GM23248 (cell line): ENCODE measurements at places on chromosomes 3 and 15.

GRCh38 chr3:138314751-138315150, 14.9 kb downstream of the NME9 start:
- peak; percentile 65 for DNase-seq

- no peak for DNase-seq
Measured at GRCh38 chr3:85180-85579, 111.4 kb upstream of the CHL1 start.

DNA sequence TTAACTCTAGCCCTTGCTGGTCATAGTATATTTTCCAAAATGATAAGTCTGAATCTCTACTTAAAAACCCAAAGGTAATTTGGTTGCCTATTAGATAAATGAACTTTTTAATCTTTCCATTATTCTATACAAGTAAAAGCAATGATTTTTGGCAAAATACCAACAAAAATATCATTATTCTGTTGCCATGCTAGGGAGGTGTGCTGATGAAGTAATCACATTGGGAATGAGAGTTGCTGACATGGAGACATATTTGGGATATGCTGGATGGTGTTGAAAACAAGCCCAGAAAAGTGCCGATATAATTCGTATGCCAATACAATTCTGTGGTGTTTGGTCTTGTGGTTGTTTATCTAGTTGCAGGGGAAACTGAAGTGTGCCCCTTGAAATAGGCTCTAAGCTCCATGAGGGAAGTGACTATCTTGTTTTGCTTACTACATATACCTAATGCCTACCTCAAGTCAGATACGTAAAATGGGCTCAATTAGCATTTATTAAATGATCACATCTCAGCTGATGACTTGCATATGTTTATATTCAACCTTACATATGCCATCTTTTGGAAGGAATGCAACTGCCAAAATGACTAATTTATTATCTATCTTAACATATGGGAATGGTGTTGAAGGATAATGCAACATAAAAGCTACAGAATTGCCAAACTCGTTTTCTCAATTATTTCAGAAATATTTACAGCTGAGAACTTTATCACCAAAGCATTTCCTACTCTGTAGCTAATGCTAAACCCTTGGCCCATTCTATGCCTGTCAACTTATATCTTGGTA, 5.8 kb downstream of the TOPBP1 start:
- no peak for DNase-seq

- no peak for DNase-seq
Measured at GRCh38 chr3:108394563-108394962, 98.2 kb downstream of the HHLA2 start.

- DNase-seq = peak; percentile 10
Measured at GRCh38 chr3:70561796-70562195, 249.4 kb upstream of the MDFIC2 start.

- DNase-seq = no peak
Measured at GRCh38 chr15:78018445-78018844, 59.1 kb downstream of the TBC1D2B start.

- DNase-seq = no peak
Measured at GRCh38 chr3:23653647-23654525, 151.9 kb upstream of the UBE2E1 start.

DNA sequence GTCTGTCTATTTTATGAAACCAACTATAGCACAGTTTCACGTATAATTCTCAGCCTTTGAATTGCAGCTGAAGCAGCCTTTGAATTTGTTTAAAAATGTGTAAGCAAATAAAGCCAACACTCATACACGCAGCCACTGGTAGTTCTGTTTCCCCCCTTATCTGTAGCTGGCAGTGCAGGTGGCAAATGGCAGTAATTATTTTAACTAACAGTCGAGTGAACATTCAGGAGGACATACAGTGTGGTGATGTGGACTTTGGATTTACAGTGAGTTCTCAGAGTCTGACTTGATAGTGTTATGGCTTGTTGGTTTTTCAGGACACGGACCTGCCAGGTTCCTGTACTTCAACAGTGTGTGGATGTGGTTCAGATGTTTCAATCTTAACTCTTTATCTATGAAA, 64.0 kb upstream of the SKOR1 start:
- no peak for DNase-seq

GRCh38 chr3:39255503-39256325, 24.1 kb downstream of the CX3CR1 start:
- no peak for DNase-seq

DNA sequence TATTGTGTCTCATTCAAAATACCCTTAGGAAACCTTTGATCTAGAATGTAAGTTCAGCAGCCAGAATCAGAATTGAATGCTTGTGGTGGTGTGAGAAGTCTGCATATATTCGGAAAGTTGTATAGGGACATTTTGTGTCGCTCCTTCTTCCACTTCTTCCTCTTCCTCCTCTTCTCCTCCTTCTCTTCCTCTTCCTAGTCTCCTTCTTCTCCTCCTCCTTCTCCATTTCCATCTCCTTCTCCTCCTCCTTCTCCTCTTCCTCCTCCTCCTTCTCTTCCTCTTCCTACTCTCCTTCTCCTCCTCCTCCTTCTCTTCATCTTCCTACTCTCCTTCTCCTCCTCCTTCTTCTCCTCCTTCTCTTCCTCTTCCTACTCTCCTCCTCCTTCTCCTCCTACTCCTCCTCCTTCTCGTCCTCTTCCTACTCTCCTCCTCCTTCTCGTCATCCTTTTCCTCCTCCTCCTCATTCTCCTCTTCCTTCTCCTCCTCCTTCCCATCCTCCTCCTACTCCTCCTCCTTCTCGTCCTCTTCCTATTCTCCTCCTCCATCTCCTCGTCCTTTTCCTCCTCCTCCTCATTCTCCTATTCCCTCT, 749.3 kb upstream of the GOLIM4 start:
- no peak for DNase-seq

DNA sequence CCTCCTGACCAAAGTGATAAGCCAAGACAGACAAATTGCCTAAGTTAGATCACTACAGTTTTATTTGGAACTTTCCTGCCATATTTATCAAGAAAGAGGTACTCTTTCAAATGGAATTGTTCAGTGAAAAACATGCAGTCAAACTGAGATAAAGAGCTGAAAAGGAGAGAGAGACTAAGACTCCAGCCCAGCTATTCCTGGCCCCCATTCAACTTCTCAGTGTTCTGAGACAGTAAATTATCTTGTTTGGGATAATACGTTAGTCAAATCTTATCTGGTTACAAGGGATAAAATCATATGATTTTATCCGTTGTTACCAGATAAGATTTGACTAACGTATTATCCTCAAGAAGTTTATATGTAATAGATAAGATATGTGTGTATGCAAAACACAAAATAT, 67.6 kb upstream of the CMC1 start:
- DNase-seq = no peak

DNA sequence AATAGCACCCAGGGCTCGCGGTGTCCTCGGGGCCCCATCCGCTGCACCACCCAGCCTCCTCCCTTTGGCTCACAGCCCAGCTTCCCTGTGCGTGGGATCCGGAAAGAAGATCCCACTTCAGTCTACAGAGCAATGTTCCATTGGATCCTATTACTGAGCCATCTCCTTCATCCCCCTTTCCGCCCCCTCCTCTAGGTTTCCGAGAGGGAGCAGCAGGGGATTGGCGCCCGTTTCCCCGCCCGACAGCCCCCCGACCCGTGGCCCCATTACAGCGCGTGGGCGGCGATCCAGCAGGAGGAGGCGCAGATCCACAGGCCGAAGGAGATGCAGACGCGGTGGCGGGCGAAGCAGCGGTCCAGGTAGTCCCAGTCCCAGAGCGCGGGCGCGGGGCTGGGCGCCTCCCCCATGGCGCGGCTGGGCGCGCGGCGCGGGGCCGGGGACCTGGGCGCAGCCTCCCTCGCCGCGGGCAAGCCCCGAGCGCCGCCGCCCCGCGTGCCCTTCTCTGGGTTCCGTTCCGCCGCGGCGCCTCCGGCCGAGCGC, 340 bp downstream of the TMEM44 start:
- DNase-seq = peak; percentile 66

DNA sequence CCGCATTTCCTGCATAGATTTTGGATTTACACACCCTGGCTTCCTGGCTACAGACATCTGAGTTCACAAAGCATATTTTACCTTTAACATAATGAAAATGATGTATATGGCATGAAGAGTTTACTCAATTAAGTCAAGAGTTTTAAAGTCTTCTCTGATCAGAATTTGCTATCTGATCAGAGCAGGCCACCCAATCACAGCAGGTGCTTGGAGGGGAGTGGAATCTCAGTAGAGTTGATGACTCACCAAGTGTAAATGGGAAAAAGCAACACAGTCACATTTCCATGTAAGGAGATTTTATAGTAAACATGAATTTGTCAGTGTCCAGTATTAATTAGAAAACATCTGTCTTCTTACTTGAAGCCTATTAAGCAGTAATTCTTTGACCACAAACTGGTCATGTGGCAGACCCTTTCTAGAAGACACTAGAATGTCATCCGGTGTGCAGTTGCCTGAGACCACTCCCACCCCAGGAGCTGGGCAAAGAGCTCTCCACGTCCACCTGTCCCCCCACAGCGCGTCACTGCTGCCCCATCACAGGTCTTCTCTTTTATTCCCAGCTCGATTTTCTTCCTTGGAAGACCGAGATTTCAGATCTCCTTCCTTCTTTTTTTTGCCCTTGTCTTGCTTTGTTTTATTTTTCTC, 10.8 kb downstream of the MESD start:
- DNase-seq = peak; percentile 45

DNA sequence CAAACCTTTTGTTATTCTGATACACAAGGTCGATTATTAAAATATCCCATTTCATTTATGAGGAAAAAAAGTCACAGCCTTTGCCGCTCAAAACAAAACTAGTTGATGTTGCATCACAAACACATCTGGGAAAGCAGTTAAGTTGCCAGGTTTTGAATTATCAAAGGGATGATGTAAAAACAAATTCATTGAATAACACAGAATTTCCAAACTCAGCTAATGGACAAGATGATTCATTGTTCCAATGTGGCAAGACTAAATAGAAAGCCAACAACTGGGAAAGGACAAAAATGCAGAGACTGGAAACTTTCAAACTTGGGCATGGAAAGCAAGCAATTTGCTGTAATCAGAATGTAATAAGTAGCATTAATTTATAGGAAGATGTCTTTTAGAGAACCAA, 610.0 kb upstream of the ZNF385D start:
- DNase-seq = peak; percentile 80

- peak; percentile 91 for DNase-seq
Measured at GRCh38 chr3:149553781-149554451, 79.4 kb downstream of the TM4SF4 start.

DNA sequence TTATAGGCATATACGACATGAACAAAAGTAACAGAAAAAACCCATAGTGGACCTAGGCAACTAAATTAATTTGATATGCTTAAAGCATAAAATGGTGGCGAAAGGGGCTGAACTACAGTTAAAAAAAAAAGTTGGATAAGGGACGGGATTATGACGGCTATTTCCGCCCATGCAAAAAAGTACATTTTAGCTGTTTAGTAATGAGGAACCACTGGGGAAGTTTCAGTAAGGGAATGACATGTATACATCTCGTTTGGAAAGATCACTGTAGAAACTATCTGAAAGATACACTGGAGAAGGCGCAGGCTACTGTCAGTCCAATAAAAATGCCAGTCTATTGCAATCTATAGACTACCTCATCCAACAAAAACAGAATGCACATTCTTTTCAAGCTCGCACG, 65.6 kb downstream of the ZNF148 start:
- no peak for DNase-seq

- DNase-seq = no peak
Measured at GRCh38 chr3:157056035-157056434, 103.9 kb downstream of the CCNL1 start.

GRCh38 chr3:56935811-56936210, 124.7 kb upstream of the SPATA12 start:
- DNase-seq = no peak

GRCh38 chr3:24686808-24687207, 192.2 kb upstream of the THRB start:
- peak; percentile 85 for DNase-seq

- DNase-seq = no peak
Measured at GRCh38 chr3:143910756-143911155, 60.9 kb upstream of the DIPK2A start.

DNA sequence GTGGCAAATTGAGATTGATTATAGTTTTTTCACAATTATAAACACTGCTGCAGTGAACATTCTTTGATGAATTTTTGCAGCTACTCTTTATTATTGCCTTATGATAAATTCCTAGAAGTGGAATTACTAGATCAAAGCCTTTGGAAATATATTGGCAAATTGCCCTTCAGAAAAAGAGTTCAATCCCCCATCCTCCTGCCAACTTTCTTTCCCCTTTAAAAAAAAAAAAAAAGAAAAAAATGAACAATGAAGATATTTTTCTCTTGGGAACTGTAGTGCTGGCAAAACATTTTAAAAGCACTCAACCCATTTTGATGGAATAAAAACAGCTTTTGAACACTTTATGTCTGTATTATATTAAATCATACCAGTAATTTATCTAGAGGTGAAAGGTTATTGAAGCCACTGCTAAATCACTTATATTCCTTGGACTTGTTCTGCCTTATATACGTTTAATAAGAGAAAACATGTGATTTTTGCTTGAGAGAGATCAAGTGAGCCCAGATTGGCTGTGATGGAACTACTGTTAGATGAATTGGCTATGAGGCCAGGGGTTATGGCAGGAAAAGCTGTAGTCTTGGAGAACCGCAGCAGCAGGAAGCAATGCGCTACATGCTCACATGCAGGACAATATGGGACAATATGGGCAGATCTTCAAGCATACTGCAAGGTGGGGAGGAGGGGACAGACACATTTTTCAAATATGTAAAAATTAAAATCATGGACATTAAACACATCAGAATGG, 212.8 kb upstream of the C2CD4B start:
- no peak for DNase-seq

DNA sequence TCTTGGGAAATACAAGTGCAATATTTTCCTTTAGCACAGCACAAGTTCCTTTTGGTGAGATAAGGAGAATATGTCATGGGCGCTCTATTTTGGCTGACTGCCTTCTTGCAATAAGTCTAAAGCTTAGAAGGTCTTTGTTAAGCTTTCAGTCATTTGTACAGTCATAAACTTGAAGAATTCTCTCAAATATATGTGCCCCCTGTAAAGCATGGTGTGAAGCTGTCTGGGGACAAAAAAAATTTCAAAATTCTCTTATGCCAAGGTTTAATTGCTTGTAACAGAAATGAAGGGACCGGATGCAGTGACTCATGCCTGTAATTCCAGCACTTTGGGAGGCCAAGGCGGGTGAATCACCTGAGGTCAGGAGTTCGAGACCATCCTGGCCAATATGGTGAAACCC, 21.7 kb upstream of the ARID3B start:
- DNase-seq = peak; percentile 47

GRCh38 chr3:36786921-36787890, 22.9 kb upstream of the DCLK3 start:
- no peak for DNase-seq

GRCh38 chr15:31402003-31402402, 75.4 kb downstream of the KLF13 start:
- no peak for DNase-seq

DNA sequence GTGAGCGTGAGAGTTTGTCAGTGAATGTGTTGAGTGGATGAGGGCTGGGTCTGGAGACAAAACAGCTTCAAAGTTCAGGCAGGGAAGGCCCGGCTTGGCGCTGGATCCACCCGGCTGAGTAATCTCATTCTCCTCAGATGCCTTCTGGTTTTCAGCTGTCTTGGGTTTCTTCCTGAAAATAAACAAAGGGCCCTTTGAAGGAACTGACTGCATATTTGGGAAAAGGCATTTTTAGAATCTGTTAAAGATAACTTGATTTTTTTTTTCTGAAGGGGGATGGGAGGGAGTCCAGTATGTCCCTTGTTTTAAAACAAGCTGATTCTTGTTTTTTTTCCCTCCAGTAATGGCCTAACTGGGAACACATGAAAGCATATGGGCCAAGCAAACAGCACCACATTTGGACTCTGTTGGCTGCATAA, 86.4 kb downstream of the TIGIT start:
- DNase-seq = peak; percentile 91

GRCh38 chr15:40388941-40389823, 6.7 kb downstream of the KNSTRN start:
- DNase-seq = no peak

GRCh38 chr3:108097322-108098002, 6.6 kb upstream of the CD47 start:
- no peak for DNase-seq
